H54 (cell line): ENCODE measurements at places on chromosomes 3 and 15.

DNA sequence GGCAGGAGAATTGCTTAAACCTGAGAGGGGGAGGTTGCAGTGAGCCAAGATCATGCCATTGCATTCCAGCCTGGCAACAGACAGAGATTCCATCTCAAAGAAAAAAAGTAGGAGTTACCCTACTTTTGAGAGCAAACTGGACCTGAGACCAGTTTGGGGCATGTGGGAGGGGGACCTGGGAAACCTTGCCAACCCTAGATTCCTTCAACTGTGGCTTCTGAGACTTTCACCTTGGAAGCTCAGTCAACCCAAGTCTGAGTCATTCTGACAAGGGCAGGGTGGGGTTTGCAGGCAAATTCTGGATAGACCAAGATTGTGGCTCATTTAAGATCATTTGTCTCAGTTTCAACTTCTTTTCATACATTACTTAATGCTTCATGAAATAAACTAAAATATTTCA is 23.8 kb upstream of the SIAH2 start:
- no peak for DNase-seq

DNA sequence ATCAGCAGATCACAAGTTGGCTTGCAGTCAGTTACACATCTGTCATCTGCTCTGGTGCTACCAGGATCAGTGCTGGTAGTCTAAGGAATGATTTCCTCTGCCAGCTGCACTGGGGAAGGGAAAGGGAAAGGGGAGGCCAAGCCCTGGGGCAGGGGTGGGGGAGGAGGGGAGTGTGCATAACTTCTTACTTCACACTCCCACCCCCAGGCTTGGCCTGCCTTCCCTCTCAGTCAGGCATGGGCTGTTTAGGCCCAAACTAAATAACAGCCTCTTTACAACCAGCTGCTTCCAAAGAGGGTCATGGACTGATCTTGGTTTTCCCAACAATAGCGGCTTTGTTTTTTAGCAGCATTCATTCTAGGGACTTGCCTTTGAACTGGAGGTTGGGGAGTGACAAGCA is 86.1 kb upstream of the PSMD6 start:
- DNase-seq, result no peak

DNA sequence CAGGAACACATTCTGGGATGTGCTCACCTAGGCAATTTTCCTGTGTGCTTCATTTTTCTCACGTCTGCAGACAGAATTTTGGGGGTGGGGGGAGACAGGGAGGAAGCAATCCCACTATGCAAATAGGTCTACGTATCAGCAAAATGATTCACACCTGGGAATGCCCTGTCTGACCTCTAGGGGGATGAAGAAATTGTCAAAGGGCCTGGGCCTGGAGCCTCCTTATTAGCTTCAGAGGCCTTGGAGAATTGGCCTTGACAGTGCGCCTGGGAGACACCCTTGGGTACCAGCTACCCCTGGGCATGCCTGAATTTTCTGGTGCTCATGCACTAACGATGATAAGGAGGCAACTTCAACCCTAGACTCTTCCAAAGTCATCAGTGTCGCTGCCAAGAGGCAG is 207.5 kb downstream of the CADPS start:
- no peak for DNase-seq

DNA sequence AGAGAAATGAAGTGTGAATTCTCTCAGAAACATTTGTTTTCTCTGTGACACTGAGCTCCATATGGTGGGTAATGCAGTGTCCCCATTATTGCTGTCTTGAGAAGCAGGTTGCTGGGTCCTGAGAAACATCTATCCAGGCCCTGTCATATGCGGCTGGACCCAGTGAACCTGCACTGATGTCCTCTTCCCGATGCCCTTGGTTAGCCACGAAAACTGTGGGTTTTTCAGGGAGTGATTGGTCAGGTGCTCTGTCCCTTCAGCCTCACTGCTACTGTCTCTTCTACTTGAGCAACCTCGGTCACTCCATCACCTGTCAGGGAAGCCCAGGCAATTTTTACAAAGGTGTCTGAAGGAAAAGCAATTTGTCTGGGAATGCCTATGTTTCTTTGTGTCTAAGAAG is 77.0 kb downstream of the SLC7A14 start:
- DNase-seq, result no peak

GRCh38 chr3:53707222-53707621 is 139.0 kb downstream of the CHDH start:
- DNase-seq, result no peak

GRCh38 chr3:58656631-58657030 is 9.9 kb downstream of the FAM3D start:
- no peak for DNase-seq

DNA sequence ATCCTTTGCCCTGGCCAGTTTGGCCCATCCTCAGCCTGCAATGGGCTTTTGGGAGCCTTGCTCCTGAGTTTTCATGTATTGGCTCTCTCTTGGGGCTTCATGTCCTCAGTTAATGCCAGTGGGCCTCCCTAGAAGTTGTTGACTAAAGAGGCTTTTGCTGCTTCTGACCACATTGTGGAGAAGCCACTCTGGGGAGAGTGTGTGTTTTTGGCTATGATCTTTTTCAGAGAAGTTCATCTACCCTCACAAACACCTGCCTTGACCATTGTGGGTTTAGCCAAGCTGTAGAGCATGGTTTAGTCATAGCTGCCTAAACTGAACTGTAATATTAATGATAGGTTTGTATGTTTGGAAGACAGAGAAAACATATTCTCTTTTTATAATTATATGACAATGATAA is 6.0 kb downstream of the MRAS start:
- DNase-seq, result no peak
